Brain microvascular endothelial cell (primary cell): ENCODE measurements at places on chromosomes 7 and 10.
A peak's percentile ranks its signal among the peaks of the same experiment; 100 is the strongest.

GRCh38 chr10:122861711-122862161, 16.1 kb upstream of the CUZD1 start:
- DNase-seq: peak; percentile 53

DNA sequence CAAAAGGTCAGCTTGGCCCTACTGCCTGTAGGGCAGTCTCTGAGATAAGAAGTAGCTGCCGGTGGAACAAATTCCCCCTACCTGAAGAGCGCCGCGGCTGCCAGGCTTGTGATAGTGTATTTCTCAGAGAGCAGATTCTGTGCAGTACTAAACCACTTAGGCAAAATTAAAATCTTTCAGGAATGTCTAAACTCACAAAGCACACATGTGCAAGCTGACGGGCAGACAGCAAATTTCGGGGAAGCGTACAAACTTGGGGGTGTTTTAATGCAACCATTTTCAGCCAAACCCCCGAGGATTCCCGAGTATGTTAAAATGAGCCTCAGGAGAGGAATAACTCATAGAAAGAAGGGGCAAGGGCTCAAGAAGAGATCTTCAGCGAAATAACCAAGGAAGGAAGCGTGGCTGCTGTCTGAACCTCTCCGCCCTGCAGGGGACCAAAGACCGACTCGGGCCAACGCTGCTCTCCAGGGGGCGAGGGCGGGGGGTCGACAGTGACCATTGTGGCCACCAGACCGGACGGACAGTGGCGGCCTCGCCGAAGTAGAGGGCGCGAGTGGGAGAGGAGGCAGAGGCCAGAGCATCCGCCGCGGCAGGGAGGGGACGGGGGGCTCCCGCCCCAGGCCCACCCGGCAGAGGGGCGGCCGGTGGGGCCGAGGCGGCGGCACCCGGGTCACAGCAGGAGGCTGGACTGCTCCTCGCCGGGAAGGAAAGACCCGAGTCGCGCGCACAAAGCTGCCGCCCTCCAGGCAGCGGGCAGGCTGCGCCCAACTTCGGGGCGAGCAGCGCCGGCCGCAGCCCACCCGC, 819 bp downstream of the HYCC1 start:
- peak; percentile 18 for DNase-seq

DNA sequence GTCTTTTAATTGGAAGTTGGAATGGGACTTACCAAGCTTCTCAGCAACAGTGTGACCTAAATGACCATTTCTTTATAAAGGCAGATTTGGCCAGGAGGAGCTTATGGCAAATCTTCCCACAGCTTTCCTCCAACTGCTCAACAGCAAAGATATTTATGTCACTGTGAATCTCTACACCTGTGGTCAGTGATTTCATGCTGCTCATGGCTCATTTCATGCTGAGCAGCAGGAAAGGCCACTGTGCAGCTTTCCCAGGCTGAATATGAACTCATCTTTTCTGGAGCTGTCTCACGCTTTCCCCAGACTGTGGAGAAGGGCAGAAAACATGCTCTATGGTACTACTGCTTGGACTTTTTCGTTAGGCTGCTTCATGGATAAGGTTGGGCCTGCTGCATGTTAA, 29.8 kb downstream of the CALCR start:
- DNase-seq: peak; percentile 12

GRCh38 chr10:12262278-12262981, 66.4 kb downstream of the CDC123 start:
- DNase-seq: no peak

DNA sequence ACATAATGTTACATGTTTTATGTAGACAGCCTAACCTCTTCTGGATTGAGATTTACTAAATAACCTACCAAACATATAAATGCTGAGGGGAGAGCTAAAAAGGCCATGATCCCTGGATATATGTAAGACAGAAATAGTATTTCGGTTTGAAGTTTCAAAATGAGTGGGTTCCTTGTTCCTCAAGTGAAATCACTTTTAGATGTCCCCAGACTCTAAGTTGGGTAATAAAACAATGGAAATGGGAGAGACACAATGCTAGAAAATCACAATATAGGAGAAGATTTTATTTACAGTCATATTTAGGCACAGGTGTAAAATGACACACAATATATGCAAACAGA, 56.5 kb downstream of the SHTN1 start:
- no peak for DNase-seq

DNA sequence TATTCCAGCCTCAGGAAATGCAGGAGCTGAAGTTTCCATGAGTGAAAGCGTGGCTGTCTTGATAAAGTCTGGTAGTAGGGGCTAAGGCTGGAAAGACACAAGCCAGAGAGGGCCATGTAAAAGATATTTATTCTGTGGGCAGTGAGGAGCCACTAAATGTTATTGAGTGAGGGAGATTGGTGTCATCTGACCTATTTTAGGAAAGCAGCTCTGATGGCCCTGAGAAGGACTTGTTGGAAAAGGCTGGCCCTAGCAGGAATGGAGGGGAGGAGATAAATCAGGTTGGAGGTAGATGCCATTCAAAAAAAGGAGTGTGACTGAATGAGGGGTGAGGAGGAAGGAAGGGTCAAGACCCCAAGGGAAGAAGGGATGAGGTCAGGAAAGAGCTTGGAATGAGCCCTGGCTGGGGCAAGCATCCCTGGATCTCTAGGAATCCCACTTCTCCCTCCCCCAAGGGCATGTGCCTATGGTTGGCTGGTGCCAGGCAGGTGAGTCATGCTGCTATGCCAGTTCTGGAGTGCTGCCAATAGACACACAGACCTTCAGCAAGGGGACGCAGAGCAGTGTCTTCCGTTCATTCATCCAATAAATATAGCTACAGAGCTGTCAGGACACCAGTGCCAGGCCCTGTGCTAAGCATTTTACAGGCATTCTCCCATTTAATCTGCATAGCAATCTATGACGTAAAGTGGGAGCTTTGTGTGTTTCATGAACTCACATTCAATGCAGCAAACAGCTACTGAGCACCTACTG, 2.0 kb downstream of the ANKRD2 start:
- DNase-seq: peak; percentile 22

DNA sequence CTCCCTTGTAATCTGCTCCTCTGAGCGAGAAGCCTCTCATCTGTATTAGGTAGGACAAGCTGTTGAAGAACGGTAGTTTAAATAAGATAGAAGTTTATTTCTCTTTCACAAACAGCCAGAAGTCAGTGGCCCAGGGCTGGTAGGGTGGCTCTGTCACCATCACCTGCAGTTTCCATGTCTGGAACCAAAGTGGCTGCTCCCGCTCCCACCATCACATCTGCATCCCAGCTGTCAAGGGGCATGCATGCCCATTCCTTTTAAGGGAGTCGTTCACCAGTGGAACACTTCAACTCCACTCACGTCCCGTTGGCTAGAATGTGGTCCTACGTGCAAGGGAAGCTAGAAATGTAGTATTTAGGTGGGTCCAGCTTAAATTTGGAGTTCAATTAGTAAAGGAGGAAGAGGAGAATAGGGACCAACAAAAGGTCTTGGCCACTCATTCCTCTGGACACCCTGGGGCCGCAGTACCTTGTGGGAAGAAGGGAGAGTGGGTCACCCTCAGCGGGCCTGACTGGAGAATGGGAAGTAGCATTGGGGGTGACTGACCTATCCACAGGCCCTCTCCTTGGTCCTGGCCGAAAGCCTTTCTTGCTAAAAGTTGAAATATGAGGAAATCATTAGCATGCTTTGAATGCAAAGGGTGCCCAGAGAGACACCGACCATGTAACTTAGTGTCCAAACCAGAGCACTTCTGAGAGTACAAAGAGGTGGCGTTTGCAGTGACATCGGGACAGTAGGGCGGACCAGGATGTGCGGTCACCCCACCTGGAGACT, 48.0 kb downstream of the ELFN1 start:
- no peak for DNase-seq

DNA sequence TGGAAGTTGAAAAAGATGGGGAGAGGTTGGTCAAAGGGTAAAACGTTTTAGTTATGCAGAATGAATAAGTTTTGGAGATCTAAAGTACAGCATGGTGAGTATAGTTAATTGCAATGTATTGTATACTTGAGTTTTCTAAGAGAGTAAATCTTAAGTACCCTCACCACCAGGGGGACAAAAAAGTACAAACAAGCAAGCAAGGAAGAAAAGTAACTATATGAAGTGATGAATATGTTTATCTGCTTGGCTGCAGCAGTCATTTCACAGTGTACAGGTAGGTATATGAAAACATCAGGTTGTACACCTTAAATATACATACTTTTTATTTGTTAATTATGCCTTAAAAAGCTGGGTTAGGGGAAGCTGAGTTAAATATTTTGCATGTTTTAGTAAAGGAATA, 157.3 kb downstream of the PCLO start:
- no peak for DNase-seq

GRCh38 chr7:137689761-137690160, 157.0 kb downstream of the DGKI start:
- no peak for DNase-seq

DNA sequence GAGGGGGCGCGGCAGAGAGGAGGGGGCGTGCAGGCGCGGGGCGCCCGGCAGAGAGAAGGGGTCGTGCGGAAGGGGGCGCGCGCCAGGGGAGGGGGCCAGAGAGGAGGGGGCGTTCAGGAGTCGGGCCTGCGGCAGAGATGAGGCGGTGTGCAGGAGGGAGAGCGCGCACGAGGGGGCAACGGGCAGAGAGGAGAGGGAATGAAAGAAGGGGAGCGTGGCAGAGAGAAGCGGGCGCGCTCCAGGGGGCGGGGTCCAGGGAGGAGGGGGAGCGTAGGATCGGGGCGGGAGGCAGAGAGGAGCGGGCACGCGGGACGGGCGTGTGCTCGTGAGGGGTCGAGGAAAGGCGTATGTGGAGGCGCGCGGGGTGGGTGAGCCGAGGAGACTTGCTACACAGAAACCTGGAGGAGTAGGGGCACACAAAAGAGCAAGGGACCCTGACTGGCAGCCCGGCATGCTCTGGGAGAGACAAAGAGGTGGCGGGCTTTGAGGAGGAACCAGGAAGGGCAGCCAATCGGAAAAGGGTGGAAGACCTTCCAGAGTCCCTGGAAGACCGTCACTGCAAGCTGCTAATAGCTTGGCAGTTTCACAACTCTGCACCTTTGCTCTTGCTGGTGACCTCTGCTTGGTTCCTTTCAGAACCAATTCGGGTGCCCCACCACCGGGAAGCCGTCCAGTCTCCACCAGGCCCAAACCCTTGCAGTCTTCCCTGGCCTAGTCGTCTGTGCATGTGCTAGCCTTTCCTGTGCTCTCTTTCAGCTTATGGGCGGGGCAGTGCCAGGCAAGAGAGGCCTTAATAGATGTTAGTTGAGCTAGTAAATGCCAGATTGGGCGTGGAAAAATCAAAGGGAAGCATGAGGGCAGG, 639 bp downstream of the DYDC2 start:
- no peak for DNase-seq

GRCh38 chr7:69599286-69599954, 1.1 kb downstream of the AUTS2 start:
- no peak for DNase-seq

DNA sequence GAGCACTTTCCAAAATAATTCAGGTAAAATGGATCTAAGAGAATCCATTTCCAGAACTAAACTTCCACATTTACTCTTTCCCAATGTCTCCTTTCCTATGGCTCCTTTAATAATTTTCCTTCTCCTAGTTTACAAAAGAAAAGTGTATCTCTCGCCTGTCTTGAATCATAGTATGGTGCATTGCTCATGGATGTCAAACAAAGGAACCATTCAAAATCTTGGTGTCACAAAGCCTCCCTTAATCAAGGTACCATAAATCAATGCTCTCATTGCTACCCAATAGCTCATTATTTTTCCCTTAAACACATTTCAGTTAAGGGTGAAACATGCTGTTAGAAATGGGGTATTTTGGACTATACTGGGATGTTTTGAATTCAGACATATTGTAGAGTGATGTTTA, 57.6 kb upstream of the KCNMA1 start:
- no peak for DNase-seq

- DNase-seq: no peak
These were observed 765 bp downstream of the SLC25A40 start for GRCh38 chr7:87875151-87876039.

DNA sequence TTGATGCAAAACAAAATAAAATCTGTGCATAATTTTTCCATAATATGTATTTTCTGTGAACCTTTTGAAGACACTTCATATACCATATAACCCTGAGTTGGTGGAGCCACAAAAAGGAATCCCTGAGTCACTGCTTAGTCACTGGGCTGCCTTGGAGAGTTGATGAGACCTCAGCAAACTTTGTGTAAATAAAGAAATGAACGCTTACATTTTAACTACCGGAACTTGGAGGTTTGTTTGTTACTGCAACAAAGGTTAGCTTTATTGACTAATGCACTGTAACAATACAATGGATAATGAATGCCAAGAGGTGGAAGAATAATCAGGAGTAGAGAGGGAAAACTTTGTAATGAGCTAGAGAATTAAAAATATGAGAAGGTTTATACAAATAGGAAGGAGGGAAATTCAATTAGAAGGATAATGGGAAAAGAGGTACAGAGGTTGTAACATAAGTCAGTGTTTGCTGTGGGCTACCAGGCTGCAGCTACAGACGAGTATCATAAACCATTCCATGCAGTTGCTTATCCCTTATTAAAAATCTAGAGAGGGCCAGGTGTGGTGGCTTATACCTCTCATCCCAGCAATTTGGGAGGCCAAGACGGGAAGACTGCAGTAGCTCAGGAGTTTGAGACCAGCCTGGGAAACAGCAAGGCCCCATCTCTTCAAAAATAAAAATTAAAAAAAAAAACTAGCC, 1042.1 kb downstream of the TYW1 start:
- peak; percentile 2 for DNase-seq

GRCh38 chr10:58322072-58322834, 12.6 kb upstream of the UBE2D1 start:
- peak; percentile 34 for DNase-seq

GRCh38 chr10:122216047-122216446, 55.0 kb upstream of the BTBD16 start:
- no peak for DNase-seq

DNA sequence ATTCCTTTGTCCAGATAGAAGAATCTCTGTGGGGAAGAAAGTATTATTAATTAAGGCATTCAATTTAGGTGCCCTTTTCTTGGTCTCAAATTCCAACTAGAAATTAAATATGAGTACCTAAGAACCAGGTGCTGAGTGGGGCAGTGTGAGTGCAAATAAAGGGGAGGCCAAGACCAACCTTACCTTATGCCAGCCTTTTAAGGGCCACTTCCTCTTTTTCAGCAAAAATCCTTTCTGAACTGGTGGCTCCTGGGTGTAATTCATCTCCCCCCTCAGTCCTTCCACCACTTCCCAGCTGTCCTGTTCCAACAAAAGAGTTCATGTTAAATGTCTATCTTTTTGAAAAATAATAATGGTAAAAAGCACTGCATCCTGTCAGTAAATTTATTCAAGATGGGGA, 108.2 kb downstream of the OSBPL3 start:
- DNase-seq: no peak

GRCh38 chr10:122368502-122369254, 5.8 kb upstream of the PLEKHA1 start:
- DNase-seq: no peak

- no peak for DNase-seq
These were observed 392.9 kb downstream of the KCNMA1 start for GRCh38 chr10:77244746-77245145.

GRCh38 chr7:120332433-120332832, 59.5 kb downstream of the KCND2 start:
- no peak for DNase-seq
